H54 (cell line): ENCODE measurements at places on chromosomes 12 and 14.

DNA sequence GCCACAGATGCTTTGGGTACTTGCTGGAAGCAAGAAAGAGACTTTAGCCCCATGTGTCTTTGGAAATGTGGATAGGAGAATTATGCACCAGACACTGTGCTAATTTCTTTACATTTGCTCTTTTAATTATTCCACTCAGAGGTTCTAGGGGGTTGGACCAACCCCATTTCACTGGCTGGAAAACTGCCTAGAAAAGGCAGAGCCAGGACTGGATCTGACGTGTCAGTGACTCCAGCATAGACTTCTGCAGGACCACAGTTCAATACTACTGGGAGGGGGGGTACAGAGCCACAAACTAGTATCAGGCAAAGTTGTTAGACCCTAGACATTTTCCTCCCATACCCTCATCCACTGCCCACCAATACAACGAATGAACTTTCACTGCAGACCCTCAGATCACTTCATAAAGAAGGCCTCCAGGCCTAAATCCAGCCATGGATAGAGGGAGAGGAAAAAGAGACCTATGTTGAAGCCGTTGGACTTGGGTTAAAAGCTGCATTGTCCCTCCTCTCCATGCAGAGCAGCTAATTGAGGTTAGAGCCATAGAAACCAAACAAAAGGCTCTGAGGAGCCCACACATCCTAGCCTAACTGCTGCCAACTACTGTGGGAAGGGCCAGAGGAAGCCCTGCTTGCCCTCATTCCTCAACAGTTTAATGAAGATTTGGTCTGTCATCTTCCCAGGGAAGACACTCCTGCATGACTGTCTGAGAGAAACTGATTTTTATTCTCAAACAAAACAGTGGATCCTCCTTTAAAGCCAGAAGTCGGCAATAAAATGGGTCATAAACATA lies 68.7 kb downstream of the STON2 start:
- DNase-seq, result no peak

- no peak for DNase-seq
Measured at GRCh38 chr12:125172231-125172850, 107.1 kb downstream of the AACS start.

DNA sequence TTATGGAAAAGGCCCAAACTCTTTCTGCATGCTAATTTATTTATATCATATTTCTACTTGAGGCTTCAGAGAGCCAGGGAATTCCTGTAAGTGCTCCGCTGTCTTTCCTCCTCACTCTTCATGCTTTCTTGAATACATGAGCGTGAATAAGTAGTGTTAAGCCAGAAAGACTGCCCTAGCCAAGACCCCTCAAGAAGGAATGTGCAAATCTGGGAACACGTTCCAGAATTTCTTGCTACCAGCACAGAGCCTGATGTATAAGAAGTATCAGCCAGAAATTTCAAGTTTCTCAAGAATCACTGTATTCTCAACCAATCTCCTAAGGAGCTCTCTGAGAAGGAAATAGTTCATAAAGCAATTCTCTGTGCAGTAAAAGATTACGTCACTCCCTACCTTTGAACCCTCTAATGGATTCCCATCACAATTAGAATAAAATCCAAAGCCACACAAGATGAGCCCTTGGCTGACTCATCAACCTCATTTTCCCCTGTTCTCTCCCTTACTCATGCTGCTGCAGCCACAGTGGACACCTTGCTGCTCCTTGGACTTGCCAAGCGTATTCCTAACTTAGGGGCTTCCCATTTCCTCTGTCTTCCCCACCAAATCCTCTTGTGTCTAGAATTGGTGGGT lies 6.9 kb upstream of the TSPAN8 start:
- no peak for DNase-seq

DNA sequence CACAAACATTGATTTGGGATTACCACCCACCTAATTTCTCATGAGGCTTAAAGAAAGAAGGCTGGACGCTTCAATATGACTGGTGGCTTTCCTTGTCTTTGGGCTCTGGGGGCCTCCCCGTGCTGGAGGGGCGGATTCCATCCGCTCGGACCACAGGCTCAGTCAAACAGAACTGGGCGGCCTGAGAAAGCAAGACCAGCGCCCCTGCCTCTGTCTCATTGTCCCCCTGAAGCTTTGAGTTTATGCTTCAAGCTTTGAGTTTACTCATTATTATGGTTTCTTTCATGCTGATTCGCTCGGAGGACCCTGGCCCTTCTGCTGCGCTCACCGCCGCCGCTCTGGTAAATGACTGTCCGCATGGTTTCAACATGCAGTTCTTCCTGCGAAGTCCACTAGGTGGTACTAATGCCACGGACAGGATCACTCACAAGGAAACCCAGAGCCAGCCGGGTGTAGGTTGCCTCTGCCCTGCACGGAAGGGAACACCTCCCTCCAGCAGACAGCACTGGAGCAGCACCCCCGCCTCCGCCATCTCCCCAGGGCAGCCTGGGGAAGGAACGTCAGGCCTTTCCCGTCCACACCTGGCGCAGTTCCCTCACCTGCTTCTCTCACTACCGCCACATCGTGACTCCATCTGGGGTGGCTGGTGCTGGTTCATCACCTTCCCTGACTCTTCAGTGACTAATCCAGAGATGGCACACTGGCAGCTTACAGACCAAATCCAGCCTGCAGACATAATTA lies 13.2 kb upstream of the TIGAR start:
- peak; percentile 53 for DNase-seq

DNA sequence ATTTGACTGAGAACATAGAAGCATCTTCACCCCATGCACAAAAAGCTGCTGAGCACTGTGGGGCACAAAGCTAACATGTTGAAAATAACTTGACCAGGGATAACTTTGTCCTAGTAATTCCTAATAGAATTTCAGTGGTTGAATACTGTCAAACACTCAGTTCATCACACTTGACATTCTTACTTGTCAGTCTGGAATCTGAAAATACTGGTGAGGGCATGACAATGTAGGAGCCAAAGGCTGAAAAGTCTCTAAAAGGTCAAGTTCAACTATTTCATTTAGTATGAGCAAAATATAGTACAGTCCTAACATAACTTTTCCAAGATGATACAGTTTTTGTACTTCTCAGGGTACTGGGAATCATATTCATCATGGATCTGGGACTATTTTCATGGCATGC lies 504.4 kb upstream of the LMO3 start:
- no peak for DNase-seq

DNA sequence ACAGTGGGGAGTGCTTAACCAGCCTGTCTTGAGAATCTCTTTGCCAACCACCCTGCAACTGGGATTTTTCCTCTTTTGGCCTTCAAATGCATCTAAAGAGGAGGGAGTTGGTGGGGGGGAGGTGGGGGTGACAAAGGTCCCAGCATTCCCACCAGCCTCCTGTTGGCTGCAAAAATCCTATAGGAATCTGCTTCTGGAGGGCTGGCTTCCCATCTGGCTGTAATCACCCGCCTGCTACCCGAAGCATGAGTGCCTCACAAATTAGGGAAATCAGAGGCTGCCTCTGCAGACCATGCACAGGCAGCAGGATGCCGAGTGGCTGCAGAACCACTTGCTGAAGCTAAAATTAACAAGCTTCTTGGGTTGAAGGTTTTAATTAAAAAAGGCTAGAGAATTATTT lies 73.9 kb upstream of the WSCD2 start:
- no peak for DNase-seq

DNA sequence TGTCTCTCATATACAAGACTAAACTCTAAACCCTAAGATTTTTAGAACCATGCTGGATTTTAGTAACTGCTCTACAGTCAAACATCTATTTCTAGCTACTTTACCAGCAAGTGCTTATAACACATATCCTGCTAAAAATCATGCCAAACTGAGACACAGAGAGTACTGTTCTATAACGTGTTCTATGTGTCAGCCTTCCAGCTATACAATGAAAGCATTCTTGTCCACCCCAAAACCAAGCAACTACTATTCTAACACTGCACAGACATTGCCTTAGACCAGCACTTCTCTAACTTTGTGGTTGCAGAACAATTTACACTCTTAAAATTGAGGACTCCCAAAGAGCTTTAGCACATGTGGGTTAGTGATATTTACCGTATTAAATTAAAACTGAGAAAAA lies 85.7 kb downstream of the SPPL3 start:
- no peak for DNase-seq

DNA sequence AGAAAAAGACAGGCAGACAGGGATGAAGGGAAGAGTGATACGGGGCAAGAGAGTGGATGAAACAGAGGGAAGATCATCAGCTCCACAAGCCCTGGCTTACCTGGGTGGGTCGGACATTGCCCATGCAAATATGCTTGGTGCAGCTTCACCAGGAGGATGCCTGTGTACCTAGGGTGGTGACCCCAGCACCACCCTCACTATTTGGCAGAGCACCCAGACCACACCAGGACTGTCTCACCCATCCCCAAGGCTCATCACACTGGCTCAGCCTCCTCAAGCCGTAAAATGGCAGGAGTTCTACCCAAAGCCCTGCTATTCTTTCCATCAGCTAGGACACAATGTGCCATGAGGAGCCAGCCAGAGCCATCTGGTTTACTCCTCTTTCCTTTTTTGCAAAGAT lies 3.0 kb downstream of the GALNT8 start:
- DNase-seq, result no peak

DNA sequence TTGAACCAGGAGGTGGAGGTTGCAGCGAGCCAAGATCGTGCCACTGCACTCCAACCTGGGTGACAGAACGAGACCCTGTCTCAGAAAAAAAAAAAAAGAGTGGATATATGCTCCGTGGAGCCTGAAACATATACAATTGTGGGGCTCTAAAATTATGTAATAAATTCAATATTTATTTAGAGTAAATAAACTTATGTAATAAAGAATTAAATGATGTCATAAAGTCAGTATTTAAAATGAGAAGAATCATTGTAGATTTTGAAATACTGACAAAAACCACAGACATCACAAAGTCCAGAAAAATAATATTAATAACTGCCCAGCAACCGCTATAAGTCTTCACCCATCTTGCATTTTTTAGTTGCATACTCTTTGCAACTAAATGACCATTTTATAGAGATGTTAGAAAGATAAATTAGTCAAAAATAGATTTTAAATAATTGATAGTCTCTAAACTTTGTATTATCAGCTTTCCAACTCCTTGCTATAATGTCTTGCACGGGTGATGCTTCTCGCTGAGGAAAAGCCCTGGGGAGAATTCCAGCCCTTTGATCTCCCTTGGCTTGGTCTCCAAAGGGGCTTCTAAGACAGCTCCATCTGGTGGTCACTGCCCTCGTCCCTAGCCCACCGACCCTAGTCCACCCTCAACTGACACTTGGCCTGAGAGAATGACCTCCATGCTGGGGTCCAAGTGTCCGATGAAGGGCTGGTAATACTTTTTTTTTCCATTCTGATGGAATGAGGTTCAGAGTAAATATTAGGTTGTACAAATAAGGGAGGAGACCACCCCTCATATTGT lies 7.9 kb upstream of the TMBIM6 start:
- DNase-seq, result no peak

- DNase-seq, result no peak
Measured at GRCh38 chr14:102819747-102820330, 42.6 kb downstream of the TRAF3 start.

DNA sequence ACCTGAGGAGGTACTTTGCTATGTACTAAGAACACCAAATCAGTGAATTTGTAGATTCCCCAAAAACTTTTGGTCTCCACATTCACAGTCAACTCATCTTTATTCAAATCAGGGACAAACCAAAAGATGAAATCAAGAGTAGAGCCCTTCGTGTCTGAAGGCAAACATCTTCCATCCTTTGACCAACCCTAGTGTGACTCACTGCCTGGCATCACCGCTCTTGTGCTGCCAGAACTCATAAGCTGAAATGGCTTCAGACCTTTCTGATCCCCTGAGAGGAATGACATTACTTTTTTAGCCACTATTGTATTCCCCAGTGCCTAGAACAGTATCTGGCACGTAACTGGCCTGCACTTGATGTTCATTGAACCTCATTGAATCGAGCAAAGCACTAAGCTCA lies 50.1 kb downstream of the GOLGA5 start:
- DNase-seq, result no peak

DNA sequence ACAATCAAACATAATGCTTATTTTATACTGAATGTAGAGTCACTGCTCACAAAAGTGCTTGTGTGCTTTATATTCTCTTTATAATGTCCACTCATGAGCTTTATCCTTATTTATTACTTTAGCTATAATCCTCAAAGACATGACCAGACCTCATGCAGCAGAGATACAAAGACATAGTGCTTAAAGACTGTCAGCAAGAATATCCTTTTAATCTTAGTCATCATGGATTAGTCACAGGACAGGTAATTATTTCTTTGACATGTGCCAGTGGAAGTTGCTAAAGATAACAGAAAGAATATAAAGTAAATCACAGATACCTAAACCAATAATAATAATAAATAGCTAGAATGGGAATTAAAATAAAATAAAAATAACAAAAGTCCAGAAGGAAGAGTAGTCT lies 707.5 kb downstream of the BCL11B start:
- no peak for DNase-seq

- DNase-seq, result no peak
Measured at GRCh38 chr14:105387530-105387922, 10.8 kb upstream of the TEX22 start.

- DNase-seq, result no peak
Measured at GRCh38 chr14:72550513-72550912, 343.4 kb downstream of the DPF3 start.

- no peak for DNase-seq
Measured at GRCh38 chr12:120339256-120339655, 11.7 kb upstream of the PLA2G1B start.

DNA sequence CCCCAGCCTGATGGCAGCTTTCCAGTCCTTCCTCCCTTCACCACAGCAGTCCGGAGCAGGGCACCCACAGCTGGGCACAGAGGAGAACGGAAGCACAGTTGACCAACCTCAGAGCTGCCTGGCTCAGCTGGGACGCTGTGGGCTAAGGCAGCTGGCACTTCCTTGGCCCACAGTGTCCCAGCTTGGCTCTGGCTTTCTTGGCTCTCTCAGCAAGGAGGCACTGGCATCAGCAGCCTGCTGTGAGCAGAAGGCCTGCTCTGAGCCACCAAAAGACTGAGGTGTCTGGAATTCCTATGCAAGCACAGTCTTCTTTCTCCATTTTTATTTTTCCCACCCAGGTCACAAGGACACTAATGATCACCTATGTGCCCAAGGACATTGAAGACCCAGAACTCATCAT lies 32.6 kb downstream of the NGB start:
- DNase-seq, result no peak

DNA sequence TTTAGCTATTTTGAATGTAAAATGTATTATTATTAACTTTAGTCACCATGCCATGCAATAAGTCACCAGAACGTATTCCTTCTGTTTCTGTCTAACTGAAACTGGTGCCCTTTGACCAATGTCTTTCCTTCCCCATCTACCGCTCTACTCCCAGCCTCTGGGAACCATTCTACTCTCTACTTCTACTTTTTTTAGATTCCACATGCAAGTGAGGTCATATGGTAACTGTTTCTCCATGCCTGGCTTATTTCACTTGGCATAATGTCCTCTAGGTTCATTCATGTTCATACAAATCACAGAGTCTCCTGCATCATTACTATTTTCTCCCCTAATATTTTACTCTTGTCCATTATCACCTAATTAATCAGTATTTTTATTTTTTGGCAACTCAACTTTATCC lies 160.1 kb downstream of the TMX1 start:
- no peak for DNase-seq

GRCh38 chr14:57576498-57576897 lies 82.8 kb upstream of the CCDC198 start:
- DNase-seq, result no peak
